ENCODE measurements at places on chromosomes 3 and 15.

DNA sequence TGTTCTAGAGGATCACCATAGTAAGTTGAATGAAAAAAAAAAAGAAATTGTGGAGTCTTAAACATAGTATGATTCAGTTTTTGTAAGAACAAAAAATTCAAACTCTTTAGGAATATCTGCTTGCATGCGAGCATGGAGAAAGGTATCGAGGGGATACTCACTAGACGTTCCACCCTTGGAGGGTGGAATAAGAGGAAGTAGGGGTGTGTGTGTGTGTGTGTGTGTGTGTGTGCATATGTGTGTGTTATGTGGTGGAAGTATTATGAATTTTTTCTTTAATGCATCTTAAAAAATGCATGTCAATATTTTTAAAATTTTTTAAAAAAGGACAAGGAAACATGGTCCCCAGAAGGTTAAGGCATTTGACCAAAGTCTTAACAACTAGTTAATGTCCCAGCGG lies 26.5 kb upstream of the SIAH2 start:
- no peak for DNase-seq

- DNase-seq = no peak
These were observed 102.5 kb downstream of the RPLP1 start for GRCh38 chr15:69555080-69555479.

- peak; percentile 17 for DNase-seq
These were observed 82.3 kb upstream of the MFGE8 start for GRCh38 chr15:88995449-88995848.

- no peak for DNase-seq
These were observed 12.4 kb upstream of the GREM1 start for GRCh38 chr15:32705446-32705845.

DNA sequence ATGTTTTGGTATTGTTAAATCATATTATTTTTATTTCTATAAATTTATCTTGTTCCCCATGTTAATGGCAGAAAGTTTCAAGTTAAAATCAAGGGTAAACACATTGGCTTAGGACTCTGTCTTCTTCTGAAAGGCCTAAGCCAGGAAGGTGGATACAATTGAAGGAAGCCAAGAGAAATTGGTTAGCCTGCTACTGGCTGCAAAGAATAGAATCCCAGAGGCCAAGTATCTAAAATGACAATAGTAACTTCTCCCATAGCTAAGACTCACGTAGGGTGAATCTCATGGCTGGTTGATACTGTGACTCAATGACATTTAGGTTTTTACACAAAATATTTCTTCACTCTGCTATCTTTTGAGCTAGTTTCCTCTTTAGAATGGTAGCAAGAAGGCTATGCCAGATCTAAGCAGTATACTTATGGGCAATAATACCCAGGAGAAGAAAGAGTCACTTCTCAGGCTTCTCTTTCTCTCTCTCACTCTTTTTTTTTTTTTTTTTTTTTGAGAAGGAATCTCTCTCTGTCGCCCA lies 621.5 kb upstream of the TBL1XR1 start:
- no peak for DNase-seq

- no peak for DNase-seq
These were observed 33.5 kb upstream of the TIMP4 start for GRCh38 chr3:12192173-12192572.

- DNase-seq = peak; percentile 98
These were observed 37.6 kb downstream of the TRA2B start for GRCh38 chr3:185900228-185900627.

DNA sequence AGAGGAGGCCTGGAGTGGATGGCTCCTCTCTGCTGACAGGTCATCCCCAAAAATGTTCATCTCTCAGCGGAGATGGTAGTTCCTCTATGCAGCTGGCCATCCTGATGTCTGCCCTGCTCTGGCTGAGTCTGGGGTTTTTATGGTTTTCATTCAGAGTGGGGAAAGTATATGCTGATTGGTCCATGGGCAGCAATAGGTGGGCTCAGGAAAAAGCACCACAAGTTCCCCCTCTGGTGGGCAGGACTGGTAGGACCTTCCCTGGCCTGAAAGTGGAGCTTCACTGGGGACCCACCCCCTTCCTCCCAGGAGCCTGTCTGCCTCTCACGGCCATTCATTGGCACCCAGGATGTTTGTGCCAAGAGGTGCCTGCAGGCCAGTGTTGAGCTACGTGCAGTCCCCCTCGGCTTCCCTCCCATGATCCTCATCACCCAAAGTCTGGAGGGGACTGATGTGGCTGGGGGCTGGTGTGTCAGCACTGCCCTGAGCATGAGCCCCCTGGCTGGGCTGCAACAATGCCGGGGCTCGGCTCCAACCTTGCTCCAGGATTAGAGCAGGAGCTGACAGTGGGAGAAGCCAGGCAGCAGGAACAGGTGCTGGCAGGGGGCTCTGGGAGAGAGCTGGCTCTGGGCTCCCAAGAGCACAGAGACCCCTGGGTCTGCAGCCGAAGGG lies 13.1 kb upstream of the BLOC1S6 start:
- peak; percentile 20 for DNase-seq

DNA sequence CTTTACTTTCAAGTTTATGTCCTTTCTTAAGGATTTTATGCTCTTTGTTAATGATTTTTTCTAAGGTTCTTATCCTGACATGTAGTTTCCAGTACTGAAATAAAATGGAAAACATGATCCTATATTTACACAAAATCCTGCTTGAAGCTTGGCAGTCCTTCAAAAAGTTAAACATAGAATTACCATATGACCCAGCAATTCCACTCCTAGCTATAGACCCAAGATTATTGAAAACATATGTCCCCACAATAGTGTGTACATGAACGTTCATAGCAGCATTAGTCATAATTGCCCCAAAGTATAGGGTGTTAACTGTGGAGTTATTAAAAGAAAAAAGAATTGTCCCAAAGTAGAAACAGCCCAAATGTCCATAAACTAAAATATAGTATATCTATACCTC lies 33.2 kb downstream of the ITGB5 start:
- DNase-seq = no peak

DNA sequence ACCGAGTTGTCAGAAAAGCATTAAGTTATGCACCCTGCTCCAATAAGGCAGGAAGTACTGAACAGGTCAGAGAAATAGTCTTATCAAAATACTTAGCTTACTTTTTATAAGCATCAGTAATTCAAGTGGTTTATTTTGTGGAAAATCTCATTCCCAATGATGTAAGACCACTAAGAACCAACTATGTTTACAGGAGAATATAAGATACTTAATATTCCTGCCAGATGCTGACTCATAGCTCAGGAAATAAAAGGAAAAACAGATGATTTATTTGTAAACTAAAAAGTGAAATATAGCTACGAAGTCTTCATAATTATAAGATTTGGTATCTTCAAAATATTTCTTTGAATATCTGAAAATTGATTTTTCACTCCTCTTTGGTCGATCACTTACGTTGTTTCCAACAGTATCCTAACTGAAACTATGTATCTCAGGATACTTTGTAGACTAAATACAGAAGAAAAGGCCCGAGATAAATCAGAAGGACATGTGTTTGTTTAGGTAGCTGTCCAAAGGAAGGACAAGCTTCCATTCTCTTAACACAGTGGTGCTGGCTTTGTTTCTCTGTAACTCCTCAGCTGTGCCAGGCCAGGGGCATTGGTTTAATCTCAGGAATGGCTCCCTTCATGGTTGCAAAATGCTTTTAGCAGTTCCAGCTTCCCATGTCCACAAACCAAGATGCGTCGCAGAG lies 295.8 kb downstream of the GBE1 start:
- no peak for DNase-seq

DNA sequence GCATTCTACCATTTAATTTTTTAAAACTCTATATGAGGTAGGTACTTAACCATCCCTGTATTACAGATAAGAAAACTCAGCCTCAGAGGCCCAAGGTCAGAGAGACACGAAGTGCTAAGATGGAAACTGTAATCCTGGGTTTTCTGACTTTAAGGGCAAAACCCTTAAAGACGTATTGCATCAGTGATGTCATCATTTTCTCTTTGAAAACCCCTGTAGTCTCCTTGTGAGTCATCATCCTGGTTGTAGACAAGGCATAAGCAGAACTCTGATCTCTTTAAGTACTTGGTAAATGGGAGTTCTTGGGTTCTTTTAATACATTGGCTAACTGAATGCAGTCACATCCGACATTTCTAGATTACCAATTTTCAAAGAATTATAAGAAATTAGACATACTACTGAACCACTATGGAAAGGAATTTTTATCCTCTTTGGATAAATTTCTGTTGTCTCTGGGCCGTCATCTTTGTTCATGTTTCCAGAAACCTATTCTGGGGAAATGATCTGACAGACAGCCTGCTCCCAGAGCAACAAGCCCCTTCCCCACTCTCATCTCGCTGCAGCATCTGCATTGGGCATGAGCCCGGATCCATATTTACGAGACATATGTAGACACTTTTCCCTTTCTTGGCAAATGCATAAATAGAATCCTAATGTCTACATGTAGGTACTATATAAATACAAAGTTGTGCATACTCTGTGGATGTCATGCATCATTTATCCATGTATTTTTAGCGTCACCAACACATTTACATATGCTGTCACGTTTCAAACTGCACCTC lies 48.7 kb upstream of the MDFIC2 start:
- DNase-seq = peak; percentile 17

- DNase-seq = no peak
These were observed 8.5 kb downstream of the PPCDC start for GRCh38 chr15:75031848-75032247.

- DNase-seq = no peak
These were observed 22.2 kb upstream of the CDAN1 start for GRCh38 chr15:42759093-42759492.

- DNase-seq = no peak
These were observed 65.9 kb upstream of the ARHGEF3 start for GRCh38 chr3:56867671-56868070.

GRCh38 chr3:66047311-66048050 lies 8.8 kb upstream of the MAGI1 start:
- DNase-seq = peak; percentile 34

DNA sequence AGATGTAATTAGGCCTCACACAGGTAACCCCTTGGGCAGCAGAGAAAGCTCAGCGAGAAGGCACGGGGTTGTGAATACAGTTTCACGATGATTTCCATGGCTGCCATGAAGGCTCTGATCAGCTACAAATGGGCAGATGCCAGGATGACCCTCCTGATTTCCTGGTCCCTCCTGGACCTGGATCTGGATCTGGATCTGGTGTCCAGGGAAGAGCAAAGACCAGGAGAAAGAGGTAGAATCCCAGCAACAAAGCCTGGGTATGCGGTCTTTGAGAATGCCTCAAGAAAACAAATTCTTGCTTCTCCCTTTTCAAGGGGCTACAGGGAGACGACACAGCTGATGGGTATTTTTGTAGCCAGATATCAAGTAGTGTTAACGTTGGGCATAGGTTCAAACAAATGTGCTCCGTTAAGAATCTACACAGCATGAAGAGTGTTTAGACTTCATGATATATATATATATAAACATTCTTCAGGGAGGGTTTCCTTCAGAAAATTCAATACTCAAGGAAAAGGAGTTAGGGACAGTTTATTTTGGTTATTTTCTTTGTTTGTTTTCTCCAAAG lies 175.6 kb downstream of the RORA start:
- DNase-seq = no peak

GRCh38 chr3:51975852-51976549 lies 1.1 kb downstream of the ABHD14A start:
- no peak for DNase-seq

- DNase-seq = no peak
These were observed 316.8 kb downstream of the CHST2 start for GRCh38 chr3:143436231-143436930.

DNA sequence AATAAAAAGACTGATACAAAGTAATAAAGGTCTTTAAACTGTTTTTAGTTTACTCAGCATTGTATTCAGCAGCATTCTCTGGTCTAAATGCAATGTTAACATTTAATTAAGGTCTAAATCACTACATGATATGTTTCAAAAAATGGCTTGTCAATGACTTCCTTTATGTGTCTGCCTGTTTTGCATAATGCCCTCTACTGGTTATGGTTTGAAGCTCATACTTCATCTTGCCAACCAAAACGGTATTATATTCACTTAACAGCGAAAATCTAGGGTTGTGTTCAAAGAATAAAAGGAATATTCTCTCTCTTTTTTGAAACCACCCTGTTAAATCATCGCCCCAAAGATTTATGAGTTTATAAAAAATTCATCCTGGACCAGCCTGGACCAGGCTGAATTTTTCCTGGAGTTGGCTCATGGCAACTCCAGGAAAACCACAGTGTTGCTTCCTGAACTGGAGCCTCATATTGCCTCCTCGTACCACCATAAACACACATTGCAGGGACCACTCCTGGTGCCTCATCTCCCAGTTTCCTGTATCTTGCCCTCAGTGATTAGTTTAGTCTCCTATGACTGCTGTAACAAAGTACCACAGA lies 6.7 kb upstream of the NCEH1 start:
- DNase-seq = peak; percentile 35

GRCh38 chr3:28036599-28037575 lies 204.5 kb upstream of the CMC1 start:
- DNase-seq = no peak

DNA sequence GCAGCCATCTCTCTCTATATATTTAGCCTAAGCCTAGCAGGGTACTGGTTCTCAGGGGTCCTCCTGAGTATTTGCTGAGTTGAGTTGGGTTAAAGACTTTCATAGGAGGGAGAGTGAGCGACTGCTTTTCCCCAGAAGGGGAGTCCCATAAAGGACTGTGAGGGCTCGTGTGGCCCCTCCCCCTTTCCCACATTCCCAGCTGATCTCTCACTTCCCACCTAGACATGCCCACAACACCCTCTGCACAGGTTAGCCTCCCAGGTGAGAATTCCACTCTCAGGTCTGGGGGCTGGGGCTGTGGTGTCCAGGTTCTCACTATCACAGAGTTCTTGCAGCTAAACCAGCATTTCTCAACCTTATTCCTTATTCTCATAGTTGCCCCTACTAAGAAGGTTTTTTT lies 15.8 kb downstream of the EPHB1 start:
- DNase-seq = no peak

DNA sequence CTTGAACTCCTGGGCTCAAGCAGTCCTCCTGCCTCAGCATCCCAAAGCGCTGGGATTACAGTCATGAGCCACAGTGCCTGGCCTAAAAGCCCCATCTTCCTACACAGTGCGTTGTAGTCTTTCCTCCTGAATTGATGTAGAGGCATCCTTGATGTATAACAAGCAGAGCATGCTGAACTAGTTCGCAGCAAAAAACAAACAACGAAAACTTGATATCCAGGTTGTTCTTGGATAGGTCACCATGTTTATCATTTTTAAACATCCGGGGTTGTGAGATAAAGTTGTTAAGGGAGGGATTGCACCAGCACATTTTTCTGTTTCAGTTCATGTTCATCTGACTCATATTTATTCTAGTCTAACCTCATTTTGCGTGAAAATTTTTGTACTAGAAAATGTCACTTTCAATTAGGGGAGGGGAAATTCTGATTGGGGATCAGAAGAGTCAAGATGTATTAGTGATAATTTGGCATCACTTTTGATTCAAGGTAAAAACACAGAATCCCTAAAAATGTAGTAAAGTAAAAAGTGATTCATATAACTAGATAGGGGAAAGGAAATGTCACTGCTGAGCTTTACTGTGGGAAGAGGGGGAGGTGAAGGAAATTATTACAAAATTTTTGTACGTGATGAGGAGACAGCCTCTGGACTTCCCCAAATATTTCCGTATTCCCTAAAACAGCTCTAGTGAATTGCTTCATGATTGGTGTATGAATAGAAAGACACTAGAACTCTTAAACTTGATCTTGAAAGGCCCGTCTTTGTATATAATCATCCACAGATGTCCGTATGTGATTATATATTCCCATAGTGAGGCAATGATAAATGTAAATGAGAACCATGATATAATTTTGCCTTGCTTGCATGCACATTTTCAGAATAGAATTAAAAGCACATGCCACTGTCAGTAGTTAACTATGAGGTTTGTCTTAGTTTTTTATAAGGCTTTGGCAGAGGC lies 22.9 kb downstream of the RAB8B start:
- peak; percentile 23 for DNase-seq

GRCh38 chr15:92155934-92156333 lies 237.7 kb upstream of the ST8SIA2 start:
- no peak for DNase-seq

- peak; percentile 40 for DNase-seq
These were observed 39.0 kb upstream of the MYO5C start for GRCh38 chr15:52334491-52335160.

Data from MCF 10A (cell line).